ENCODE measurements at places on chromosomes 5 and 9.

GRCh38 chr9:83583151-83584014, 39.6 kb upstream of the IDNK start:
- DNase-seq = no peak

GRCh38 chr5:149804478-149805450, 74.7 kb downstream of the PPARGC1B start:
- DNase-seq = no peak

DNA sequence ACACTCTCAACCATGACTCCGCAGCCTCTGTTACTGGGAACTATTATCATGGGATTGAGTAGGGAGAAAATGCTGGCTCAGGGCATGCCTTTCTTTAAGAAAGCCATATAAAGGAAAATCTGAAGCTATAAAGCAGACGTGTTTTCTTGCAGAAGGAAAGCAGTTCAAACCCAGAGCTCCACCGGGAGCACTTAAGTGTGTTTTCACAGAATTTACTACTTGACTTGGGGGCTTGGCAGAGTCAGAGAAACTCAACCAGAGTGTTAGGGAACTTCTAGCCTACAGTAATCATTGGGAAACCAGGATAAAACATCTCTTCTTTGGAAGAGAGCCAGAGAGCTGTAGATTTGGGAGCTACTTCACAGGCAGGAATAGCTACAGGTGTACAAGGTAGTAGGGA, 283.4 kb upstream of the ADRA1B start:
- DNase-seq = no peak

DNA sequence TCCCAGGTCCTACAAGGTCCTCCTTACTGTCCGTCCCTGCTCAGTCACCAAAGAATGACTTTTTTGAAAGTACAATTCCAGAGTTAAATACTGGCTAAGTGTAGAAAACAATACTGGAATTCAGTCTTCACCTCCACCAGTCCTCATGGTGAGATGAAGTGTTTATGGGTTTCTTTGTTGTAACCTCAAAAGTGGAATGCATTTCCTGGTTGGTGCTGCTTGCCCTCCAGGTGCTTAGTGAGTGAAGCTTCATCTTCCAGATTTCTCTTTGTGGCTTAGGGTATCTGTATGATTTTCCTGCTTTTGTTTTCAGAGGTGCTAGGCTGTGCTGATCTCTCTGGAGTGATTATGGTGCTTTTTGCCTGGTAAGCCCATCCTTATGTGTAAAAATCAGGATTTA, 49.4 kb upstream of the DHFR start:
- no peak for DNase-seq

- no peak for DNase-seq
Observed at GRCh38 chr9:82600536-82601292, 462.2 kb downstream of the RASEF start.

All from stimulated activated CD4-positive, alpha-beta T cell treated with anti-CD3 and anti-CD28 coated beads, TNF-alpha, amount 100 ng/mL, for 4 hours (primary cell).